ENCODE measurements at places on chromosomes 5 and 9. TPM values are rescaled to one million over a fixed set of nuclear protein-coding genes. Genes with fewer than 3 reads are reported as not detected.

GRCh38 chr9:108996643-108997042, 16.7 kb downstream of the CTNNAL1 start:
- no peak for DNase-seq

DNA sequence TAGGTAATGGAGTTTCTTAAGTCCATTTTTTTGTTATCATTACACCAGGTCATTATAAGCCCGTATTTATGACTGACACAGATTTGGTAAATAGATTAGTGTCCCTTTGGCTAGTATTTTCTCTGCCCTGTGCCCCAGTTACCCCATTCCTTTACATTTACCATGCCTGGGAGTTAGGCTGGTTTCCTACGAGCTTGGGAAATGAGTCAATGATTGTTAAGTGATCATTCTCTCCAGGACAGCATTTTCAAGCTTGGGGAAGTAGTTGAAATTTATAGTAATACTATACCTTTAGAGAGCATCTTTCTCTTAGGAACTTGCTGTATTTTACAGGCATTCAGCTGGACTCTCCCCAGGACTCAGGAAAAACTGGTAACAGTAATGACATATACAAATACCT, 573.1 kb downstream of the TLE4 start:
- no peak for DNase-seq

DNA sequence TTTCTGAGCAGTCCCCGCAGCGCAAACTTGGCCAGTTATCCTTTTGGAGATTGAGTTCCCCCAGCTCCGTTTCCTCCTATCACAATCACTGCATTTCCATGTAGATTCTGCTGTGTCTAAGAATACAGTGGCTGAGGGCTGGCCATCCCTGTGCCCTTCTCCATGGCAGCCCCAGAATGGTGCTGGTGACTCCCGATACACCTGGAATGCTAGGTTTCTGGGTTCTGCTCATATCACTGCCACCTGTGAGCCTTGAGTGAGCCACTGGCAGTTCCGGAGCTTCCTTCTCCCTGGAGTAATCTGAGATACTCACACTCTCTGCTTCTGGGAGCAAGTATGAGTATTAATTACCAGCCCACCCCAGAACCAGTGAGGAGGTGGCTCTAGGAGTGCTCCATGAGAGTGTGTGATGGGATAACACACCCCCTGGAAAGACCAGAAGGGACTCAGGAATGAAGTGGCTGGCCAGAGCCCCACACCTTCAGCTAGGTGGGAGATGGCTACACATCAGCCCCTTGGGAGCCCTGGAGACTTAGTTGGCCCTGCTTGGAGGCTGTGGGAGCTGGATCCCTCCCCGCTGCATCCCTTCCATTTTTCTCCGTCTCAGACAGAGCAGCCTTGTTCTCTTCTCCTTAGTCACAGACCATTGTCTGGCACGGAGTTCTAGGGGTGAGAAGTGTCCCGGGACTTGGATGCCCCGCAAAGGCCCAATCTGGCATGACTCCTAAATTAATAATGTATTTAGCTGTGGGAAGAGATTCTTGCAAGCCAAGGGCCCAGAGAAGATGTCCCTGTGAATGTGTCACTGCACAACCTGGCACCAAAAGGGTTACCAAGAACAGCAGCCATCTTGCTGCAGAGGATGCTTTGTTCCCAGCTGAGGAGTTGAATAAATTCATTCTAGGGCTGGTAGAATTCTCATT, 4.9 kb downstream of the PCDHGC5 start:
- DNase-seq, result no peak

DNA sequence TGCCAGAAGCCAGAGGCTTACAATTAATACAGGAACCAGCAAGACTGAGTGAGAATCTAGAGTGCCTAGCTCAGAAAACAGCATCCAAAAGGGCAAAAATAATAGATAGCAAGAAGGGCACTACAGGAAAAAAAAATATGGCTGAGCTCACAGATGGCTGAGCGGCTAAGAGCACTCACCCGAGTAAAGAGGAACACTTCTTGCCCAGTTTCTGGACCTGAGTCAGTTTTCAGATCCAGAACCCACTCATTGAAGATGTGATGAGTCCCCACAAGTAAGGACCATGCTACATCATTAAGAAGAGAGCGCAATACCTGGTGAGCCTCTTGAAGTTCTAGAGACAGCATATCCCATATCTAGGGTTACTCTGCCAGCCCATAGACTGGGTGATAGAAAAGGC, 65.5 kb upstream of the MAP3K1 start:
- no peak for DNase-seq

GRCh38 chr5:135223404-135223803, 175.6 kb downstream of the MACROH2A1 start:
- DNase-seq, result no peak

GRCh38 chr5:175254155-175254554, 189.8 kb downstream of the DRD1 start:
- DNase-seq, result no peak

DNA sequence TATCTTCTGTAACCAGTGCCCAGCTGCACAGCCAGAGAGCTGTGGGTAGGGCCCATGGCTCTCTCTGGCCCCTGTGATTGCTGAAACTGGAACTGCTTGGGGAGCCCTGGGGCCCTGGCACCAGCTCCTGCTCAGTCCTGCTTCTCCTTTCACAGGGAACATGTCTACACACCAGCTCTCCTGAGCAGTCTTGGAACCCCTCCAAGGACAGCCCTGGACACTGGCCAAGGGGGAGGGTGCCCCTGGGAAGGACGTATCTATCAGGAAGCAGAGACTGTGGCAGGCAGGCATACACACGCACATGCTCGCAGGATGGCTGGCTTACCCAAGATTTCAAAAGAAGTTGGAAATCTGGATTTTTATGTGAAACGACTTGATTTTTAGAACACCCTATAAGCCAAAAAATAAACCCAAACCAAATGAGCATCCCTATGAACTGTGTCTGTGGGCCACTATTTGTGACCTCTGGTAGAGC, 8.8 kb upstream of the TRAF1 start:
- DNase-seq, result peak; percentile 71

- no peak for DNase-seq
Measured at GRCh38 chr9:34046784-34047379, 1.8 kb downstream of the UBAP2 start.

Gene PCDHGA3
- polyA plus RNA-seq, result not detected

Gene ZFP2
- polyA plus RNA-seq, result 0.04 TPM

Gene MARCHF3
- polyA plus RNA-seq, result 0.39 TPM

Gene KCNV2
- polyA plus RNA-seq, result not detected

Measured in A549 (cell line).